ENCODE measurements at places on chromosomes 5 and 9.

- DNase-seq = peak; percentile 33
These were observed at the start of gene SLC25A48 for GRCh38 chr5:135834639-135835529. SLC25A48 (plus strand) TSS chr5:135834663; CDS start chr5:135834848, 185 bp downstream.

- no peak for DNase-seq
These were observed at the start of gene AGPAT2 for GRCh38 chr9:136686794-136687711. AGPAT2 (minus strand) TSS chr9:136687457; CDS start chr9:136687357, 100 bp downstream.

DNA sequence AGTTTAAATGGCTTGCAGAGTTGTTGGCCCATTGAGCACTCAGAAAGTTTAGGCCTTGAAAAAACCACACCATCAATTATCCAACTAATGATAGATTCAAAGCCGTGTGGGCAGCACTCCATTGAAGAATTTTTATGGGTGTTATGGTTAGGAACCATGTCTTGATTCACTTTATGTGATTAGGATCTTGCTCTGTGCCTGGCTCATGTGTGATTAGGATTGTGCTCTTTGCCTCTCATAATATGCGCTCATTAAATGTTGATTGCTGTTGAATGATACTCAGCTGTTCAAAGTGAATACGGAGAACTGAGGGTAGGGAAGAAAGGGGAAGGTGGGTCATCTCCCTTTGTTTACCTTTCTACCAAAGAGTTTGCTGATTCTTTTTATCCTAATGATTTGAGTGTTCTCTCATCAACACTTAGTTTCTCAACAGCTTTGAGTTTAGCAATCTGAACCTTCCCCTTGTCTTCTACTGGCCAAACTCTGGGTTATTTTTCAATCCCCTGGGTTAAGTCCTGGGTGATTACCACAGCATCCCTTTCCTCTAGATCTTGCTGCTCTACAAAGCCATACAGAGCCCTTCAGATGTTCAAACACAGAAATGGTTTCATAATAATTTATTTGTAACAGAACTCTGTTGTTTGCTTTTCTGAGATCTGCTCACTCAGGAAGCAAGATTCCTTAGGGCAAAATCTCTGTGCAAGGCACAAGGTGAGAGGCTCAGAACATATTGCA, 668.8 kb upstream of the RGMB start:
- DNase-seq = no peak

DNA sequence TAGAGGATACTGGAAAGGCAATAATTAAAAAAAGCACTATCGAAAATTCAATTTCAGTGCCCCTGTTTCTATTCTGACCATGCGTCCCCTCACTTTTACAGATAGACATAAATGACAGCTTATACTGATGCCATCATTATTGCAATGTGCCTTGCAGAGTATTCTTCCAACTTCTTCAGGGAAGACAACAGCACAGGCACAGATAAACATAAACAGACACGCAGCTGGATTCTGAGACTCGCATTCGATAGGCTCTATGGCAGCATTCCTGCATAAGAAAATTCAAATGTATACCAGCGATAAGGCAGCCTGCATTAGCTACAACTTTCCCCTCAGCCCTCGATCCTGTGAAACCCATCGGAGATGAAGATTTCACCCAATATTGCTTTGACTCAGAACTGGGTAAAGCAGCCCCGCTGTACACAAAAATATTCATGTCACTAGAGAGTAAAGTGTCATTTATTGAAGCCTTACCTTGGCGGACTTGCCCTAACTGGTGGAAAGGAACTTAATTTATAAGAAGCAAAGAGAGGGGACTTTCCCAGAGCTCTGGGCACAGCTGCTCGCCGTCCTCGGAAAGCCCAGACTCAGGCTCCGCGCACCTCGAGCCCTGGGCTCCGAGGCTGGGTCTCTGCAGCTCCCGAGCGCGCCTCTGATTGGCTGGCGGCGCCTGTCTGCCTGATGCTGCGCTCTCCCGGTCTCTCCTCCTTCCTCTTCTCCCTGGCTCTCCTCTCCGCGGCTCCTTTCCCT, at the start of gene CDH18:
TSS of gene CDH18 (minus strand) at position 589 of the 750 bp plus-strand sequence. CDS start 149,214 bp downstream, outside the sequence.
- DNase-seq = no peak

DNA sequence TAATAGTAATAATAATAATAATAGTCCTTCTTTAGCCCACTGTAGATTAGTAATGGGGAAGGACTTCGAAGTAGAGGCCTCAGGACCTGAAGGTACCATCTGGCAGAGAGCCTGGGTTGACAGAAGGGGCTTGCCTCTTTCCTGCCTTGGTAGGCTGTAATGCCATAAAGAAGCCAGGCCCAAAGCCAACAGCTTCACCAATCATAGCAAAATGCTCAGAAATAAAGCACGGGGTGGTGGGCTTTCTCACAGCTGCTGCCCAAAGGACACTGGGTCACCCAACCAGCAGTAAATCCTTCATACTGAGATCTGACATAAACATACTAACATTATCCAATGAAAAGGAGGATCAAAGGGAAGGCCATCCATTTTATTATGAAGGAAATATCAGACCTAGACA, 70.7 kb downstream of the SUSD1 start:
- DNase-seq = no peak
